Immature natural killer cell (primary cell): ENCODE measurements at places on chromosomes 5 and 9. TPM values are rescaled to one million over a fixed set of nuclear protein-coding genes. Genes with fewer than 3 reads are reported as not detected.

IL13 gene
- not detected for polyA plus RNA-seq

NR4A3 gene
- polyA plus RNA-seq, result 0.88 TPM

DNA sequence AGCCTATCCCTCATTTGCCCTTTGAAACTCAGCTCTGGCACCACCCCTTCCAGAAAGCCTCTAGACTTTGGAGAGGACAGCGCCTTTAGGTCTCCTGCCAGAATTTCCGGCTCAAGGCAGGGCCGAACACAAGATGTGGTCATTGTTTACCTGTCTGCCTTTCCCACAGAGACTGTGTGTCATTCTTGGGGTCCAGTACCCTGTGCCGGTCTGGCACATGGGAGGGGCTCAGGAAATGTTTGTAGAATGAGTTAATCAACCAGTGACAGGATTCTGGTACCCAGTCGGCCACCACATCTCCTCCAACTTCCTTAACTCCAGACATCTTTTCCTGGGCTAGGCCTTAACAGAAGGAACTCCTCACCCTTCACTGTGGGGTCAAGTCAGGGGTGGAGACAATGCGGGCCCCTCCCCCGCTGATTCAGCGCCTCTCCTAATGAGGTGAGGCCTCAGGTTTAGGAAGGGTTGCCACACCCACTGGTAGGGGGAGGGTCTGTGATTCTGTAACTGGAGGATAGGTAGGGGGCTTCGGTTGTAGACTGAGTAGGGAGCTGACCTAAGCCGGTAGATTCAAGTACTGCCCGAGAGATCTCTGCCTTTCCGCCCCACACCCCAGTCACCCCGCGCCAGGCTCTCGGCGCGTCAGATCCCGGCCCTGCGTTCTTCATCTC lies 29.3 kb downstream of the PCDH1 start:
- peaks cover 7% of the 10 kb centered on the region for H3K27me3 ChIP-seq
- no peaks in the 10 kb centered on the region for H3K36me3 ChIP-seq
- H3K27ac ChIP-seq, result peak overlapping the region; percentile 80
- peaks cover 9% of the 10 kb centered on the region for H3K4me1 ChIP-seq
- DNase-seq, result no peak
- H3K4me3 ChIP-seq, result peak overlapping the region; percentile 83

PCDHA13 gene
- polyA plus RNA-seq, result not detected

ANKRD31 gene
- not detected for polyA plus RNA-seq

DNA sequence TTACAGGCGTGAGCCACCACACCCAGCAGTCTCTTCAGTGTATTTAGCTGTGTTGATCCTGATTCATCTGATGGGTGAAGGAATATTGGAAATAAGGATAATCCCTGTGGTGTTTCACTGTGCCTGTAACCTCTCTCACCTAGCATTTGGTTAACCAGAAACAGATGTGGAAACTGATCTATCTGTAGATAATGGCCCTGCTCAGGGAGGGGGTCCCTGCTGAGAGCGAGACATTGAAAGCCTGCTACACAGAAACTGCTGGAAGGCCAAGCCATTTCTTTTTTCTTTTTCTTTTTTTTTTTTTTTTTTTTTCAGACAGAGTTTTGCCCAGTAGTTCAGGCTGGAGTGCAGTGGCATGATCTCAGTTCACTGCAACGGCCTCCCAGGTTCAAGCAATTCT lies 28.4 kb downstream of the QRFP start:
- no peaks in the 10 kb centered on the region for H3K27me3 ChIP-seq
- no peak for DNase-seq
- no peaks in the 10 kb centered on the region for H3K4me1 ChIP-seq
- no peak overlapping the region for H3K4me3 ChIP-seq

- no peaks in the 10 kb centered on the region for H3K4me1 ChIP-seq
- no peak overlapping the region for H3K27ac ChIP-seq
- DNase-seq, result no peak
Measured at GRCh38 chr5:56413546-56413945, 180.4 kb upstream of the ANKRD55 start.

- peaks cover 56% of the 10 kb centered on the region for H3K4me1 ChIP-seq
- peak; percentile 9 for DNase-seq
- peak overlapping the region; percentile 51 for H3K4me3 ChIP-seq
- peaks cover 7% of the 10 kb centered on the region for H3K27me3 ChIP-seq
- H3K36me3 ChIP-seq, result peaks cover under 1% of the 10 kb centered on the region
- H3K27ac ChIP-seq, result peak overlapping the region; percentile 80
Measured at GRCh38 chr5:160471761-160472160, 50.1 kb downstream of the PTTG1 start.

SLC45A2 gene
- not detected for polyA plus RNA-seq

GRCh38 chr5:126471875-126472537 lies 48.8 kb downstream of the GRAMD2B start:
- DNase-seq, result no peak
- no peaks in the 10 kb centered on the region for H3K4me1 ChIP-seq
- no peak overlapping the region for H3K4me3 ChIP-seq
- H3K27me3 ChIP-seq, result no peaks in the 10 kb centered on the region
- peaks cover 27% of the 10 kb centered on the region for H3K36me3 ChIP-seq

TBC1D13 gene
- 19.4 TPM for polyA plus RNA-seq

DNA sequence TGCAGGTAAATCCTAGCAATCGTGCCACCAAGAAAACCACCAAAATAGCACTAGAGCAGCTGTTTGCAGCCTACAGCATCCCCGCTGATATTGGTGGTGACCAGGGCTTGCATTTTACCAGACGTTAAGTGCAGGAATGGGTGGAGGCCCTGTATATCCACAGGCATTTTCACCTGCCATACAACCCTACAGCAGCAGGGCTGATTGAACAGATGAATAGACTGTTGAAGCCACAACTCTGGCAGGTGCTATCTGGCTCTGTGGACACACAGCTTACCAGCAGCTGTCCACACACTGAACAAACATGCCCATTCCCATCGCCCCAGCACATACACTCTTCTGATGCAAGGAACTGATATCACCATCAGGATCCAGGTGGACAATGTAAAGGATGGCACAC lies 154.5 kb upstream of the APC start:
- no peak overlapping the region for H3K4me3 ChIP-seq
- no peaks in the 10 kb centered on the region for H3K36me3 ChIP-seq
- no peak for DNase-seq
- no peaks in the 10 kb centered on the region for H3K4me1 ChIP-seq

DCTN3 gene
- 201 TPM for polyA plus RNA-seq

CKS2 gene
- polyA plus RNA-seq, result 45.9 TPM

PAEP gene
- polyA plus RNA-seq, result not detected

C9orf153 gene
- polyA plus RNA-seq, result not detected

DNA sequence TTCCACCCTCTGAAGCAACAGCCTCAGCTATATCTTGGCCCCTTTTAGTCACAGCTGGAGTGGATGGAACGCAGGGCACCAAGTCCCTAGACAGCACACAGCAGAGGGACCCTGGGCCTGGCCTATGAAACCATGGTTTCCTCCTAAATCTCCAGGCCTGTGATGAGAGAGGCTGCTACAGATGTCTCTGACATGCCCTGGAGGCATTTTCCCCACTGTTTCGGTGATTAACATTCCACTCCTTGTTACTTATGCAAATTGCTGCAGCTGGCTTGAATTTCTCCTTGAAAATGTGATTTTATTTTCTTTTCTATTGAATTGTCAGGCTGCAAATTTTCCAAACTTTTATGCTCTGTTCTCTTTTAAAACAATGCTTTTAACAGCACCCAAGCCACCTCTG lies 384.8 kb downstream of the PRR16 start:
- H3K4me3 ChIP-seq, result no peak overlapping the region
- no peaks in the 10 kb centered on the region for H3K4me1 ChIP-seq
- peaks cover 3% of the 10 kb centered on the region for H3K36me3 ChIP-seq
- H3K27ac ChIP-seq, result no peak overlapping the region

DNA sequence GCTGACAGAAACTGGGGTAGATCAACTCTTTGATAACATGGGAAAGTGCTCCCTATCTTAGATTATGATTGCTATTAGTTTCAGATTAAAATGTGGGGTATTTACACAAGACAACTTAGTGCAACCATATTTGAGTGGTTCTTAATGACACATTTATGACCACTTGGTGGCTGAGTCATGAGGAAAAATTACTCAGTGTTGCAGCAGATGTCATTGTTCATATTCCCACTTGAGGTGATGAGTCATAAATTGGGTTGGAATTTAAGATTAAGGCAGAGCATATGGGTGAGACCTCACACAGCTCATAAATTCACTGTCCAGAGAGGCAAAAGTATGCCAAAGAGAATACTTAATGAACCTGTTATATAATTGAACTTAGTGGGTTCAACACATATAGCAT lies 408.3 kb downstream of the DMRT2 start:
- H3K4me1 ChIP-seq, result no peaks in the 10 kb centered on the region
- H3K36me3 ChIP-seq, result no peaks in the 10 kb centered on the region
- peaks cover 2% of the 10 kb centered on the region for H3K27me3 ChIP-seq
- H3K27ac ChIP-seq, result no peak overlapping the region
- no peak for DNase-seq

SLC31A2 gene
- polyA plus RNA-seq, result 3.5 TPM

DNA sequence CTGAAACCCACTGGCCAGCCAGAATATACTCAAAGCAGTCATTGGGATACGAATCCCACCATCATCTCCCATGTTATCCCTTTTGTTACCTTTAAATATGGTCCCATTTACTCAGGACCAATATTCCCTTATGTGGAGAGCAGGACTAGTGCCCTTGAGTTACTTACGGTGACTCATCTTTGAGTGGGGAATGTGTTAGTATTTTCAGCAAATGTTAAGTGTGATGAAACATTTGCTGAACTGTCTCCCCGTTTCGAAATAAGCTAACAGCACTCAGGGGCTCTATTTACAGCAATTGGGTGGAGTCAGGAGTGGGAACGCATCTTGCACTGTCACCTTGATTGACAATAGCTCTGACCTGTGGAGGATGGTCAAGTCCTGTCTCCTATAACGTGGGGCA lies 67.4 kb downstream of the CTSL start:
- peaks cover 4% of the 10 kb centered on the region for H3K4me1 ChIP-seq
- no peak for DNase-seq
- H3K4me3 ChIP-seq, result peak overlapping the region; percentile 41
- peaks cover 3% of the 10 kb centered on the region for H3K27me3 ChIP-seq
- H3K36me3 ChIP-seq, result no peaks in the 10 kb centered on the region

DNA sequence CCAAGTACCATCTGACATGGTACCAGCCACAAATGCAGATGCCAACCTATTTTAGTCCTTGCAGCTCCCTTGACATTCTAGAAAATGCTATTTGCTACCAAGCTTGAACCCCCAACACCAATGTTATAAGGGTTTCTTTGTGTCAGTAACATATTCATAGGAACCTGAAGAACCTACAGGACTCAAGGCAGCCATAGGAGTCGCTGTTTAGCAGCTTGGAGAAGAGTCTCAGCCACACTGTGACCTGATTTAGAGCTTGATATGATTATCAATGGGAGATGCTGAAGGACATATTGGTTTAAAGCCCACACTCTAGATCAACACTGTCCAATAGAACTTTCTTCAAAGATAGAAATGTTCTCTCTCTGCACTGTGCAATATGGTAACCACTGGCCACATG lies 6.4 kb upstream of the ZFR start:
- no peak overlapping the region for H3K4me3 ChIP-seq
- DNase-seq, result no peak
- H3K27me3 ChIP-seq, result peaks cover 3% of the 10 kb centered on the region
- no peak overlapping the region for H3K27ac ChIP-seq
- H3K36me3 ChIP-seq, result no peaks in the 10 kb centered on the region
- H3K4me1 ChIP-seq, result no peaks in the 10 kb centered on the region

DNA sequence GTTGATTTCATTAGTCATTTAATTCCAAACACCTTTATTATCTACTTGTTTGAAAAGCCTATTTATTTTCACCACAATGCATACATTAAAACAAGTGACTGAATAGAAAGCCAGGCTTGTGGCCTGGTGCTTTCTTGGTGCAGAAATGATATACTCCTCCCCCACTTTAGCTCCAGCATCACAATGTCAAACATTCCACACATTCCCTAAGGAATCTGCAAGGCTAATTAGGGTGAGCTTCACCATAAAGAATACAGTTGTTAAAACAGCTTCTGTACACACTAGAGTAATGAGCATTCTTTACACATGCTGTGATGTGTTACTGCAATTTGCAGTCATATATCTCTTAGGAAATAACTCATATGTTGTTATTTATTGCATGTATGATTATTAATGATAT lies 705.7 kb downstream of the CETN3 start:
- DNase-seq, result no peak
- H3K4me3 ChIP-seq, result no peak overlapping the region
- no peak overlapping the region for H3K27ac ChIP-seq
- H3K27me3 ChIP-seq, result peaks cover 5% of the 10 kb centered on the region
- no peaks in the 10 kb centered on the region for H3K4me1 ChIP-seq

GZMA gene
- 3,629 TPM for polyA plus RNA-seq

DNA sequence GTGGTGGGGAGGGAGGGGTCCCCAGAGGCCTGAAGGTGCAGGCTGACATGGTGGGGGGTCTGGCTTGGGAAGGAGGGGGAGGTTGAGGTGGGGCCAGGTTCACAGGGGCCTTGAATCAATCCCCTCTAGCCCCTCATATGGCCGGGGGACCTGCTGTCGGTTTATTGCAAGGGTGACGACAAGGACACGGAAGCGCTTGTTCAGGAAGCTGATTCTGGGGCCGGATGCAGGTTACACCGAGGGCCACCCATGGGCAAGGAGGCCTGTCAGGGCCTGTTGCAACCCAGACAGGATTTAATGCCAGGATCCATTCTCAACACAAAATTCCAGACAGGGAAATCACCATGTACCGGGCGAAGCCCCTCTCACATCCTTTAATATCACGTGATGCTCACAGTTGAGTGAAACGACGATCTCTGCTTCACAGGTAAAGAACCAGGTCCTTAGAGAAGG lies 41.6 kb upstream of the SYNPO start:
- H3K4me3 ChIP-seq, result no peak overlapping the region
- H3K36me3 ChIP-seq, result no peaks in the 10 kb centered on the region
- no peaks in the 10 kb centered on the region for H3K4me1 ChIP-seq
- peaks cover 4% of the 10 kb centered on the region for H3K27me3 ChIP-seq
- no peak overlapping the region for H3K27ac ChIP-seq

GRCh38 chr5:134435560-134435959 lies 23.9 kb upstream of the CDKN2AIPNL start:
- H3K4me1 ChIP-seq, result peaks cover 18% of the 10 kb centered on the region
- no peaks in the 10 kb centered on the region for H3K36me3 ChIP-seq
- no peaks in the 10 kb centered on the region for H3K27me3 ChIP-seq
- no peak for DNase-seq

DNA sequence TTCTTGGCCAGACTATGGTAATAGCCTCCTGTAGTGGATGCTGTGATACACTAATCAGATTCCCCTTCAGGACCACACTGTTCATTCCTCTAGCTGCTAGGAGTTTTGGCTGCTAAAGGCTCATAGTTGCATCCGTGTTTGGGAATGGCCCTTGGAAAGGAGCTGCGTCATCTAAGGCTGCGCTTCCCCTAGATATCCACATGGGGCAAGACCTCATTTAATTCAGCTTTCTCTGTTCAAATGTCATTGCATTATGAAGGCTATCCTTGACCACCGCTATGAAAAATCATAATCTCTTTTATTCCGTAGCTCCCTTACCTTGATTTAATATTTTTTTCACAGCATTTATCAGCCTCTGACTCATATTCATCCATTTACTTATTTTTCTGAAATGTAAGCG lies 258.3 kb upstream of the NR4A3 start:
- no peaks in the 10 kb centered on the region for H3K27me3 ChIP-seq
- H3K36me3 ChIP-seq, result no peaks in the 10 kb centered on the region
- H3K4me1 ChIP-seq, result no peaks in the 10 kb centered on the region
- no peak for DNase-seq
